ENCODE measurements at places on chromosomes 3 and 15.

GRCh38 chr3:157129803-157130466, 30.0 kb downstream of the CCNL1 start:
- DNase-seq: no peak

GRCh38 chr3:28322464-28322863, 26.1 kb upstream of the ZCWPW2 start:
- no peak for DNase-seq

DNA sequence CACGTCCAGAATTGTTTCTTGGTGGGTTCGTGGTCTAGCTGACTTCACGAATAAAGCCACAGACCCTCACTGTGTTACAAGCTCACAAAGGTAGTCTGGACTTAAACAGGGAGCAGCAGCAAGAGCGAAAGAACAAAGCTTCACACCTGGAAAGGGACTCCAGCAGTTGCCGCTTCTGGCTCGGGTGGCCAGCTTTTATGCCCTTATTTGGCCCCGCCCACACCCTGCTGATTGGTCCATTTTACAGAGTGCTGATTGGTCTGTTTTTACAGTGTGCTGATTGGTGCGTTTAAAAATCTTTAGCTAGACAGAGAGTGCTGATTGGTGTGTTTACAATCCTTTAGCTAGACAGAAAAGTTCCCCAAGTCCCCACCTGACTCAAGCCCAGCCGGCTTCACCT, 194.2 kb upstream of the NDN start:
- no peak for DNase-seq

DNA sequence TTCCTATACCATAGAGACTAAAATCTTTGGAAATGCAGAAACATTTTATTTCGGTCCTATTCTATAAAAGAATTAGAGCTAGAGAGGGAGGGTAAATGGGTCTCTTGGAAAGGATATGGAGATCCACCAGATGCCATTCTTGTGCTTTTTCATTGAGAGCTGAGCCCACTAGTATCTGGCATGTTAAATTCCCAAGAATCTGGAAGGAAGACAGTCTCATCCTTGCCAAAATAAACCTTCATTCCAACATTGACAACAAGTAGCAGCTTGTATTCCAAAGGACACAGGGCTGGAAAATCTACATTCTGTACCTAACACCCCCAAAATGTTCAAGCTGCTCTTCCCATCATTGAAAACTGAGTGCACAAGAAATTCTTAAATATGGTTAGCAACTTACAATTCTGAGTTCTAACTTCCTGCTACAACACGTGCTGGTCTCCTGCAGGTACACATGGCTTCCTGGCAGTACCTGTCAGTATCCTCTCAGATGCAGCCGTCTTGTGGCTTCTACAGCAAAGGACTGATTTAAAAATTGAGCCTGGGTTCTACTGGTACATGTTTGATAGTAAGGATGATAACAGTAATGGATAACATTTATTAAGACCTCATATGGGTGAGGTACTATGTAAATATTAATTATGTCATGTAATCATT, 348.1 kb downstream of the SV2B start:
- DNase-seq: no peak

DNA sequence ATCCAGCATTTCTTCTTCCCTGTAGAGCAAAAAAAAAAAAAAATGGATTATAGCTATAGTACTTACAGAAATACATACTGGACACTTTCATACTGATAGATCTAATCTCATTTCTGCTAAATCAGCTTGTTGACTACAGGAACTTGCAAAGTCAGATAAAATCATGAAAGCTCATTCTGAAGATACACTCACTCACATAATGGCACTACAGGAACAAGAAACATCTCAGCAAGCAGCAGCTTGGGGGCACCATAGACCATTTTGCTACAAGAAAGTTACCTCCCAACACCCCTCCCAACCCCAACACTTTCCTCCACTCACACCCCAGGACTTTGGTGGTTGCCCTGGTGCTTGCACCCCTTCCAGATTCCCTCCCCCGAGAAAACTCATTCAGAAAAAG, 4.6 kb downstream of the MYH15 start:
- DNase-seq: no peak

GRCh38 chr3:125261031-125261430, 48.5 kb upstream of the SLC12A8 start:
- no peak for DNase-seq

- DNase-seq: no peak
Observed at GRCh38 chr15:94700211-94700610, 468.9 kb downstream of the MCTP2 start.

GRCh38 chr3:52370531-52370930, 54.4 kb downstream of the DNAH1 start:
- DNase-seq: no peak

DNA sequence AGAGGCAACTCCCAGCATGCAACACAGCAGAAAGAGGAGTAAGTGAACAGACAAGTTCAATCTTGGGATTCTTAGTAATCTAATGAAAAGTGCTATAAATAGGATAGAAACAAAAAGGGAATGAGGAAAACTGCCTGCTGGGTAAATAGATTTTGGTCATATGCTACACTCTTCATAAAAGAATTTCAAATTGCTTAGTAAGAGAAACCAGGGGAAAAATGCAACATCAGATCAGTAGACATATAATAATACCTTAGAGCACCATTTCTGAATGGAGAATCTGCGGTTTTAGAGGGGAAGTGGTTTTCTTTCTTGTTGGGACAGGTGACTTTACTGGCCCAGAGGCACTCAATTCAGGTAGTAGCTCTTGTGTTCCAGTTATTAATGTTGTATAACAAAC, 13.4 kb upstream of the TBC1D5 start:
- no peak for DNase-seq

GRCh38 chr3:32646761-32647160, 38.2 kb upstream of the CNOT10 start:
- no peak for DNase-seq

DNA sequence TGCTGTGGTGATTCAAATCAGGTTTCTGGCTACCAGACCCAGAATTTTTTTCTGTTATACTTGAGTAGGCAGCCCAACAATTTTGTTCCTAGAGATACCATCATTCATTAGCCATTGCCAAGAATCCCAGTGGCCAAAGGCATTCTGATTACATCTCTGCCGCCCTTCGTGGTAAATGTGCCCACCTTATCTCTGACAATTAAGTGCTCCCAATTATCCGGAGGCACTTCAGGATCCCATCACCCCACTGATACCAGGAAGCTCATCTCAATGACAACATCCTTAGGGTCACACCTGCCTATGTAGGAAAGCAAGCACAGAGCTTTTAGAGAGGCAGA, 43.2 kb upstream of the RPL35A start:
- no peak for DNase-seq

DNA sequence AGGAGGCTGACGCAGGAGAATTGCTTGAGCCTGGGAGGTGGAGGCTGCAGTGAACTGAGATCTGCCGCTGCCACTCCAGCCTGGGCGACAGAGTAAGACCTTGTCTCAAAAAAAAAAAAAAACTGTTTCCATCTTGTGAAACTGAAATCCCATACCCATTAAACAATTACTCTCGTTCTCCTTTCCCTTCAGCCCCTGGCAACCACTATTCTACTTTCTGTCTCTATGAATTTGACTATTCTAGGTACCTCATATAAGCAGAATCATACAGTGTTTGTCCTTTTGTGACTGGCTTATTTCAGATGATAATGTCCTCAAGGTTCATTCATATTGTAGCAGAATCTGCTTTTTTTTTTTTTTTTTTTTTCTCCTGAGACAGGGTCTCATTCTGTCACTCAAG, 51.5 kb upstream of the UBE2E1 start:
- no peak for DNase-seq

- no peak for DNase-seq
Observed at GRCh38 chr15:68900027-68900426, 30.3 kb upstream of the SPESP1 start.

DNA sequence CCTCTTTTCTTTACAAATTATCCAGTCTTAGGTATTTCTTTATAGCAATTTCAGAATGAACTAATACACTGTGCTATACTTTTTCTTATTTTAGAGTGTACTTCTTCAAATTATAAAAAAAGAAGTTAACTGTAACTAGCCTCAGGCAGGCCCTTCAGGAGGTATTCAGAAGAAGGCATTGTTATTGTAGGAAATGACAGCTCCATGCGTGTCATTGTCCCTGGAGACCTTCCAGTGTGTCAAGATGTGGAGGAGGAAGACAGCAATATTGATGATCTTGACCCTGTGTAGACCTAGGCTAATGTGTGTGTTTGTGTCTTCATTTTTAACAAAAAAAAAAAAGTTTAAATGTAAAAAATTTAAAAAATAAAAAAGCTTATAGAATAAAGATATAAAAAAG, 55.5 kb downstream of the IL12A start:
- DNase-seq: no peak

GRCh38 chr15:27043770-27044169, 72.8 kb downstream of the GABRG3 start:
- no peak for DNase-seq

- no peak for DNase-seq
Observed at GRCh38 chr15:64558460-64559179, 98.2 kb downstream of the ZNF609 start.

GRCh38 chr15:33460166-33460805, 149.5 kb downstream of the RYR3 start:
- no peak for DNase-seq

- no peak for DNase-seq
Observed at GRCh38 chr3:139916271-139916670, 18.7 kb upstream of the CLSTN2 start.

- DNase-seq: no peak
Observed at GRCh38 chr3:100040451-100041225, 73.7 kb downstream of the FILIP1L start.

- no peak for DNase-seq
Observed at GRCh38 chr3:144810160-144810559, 838.5 kb downstream of the DIPK2A start.

- no peak for DNase-seq
Observed at GRCh38 chr15:41501931-41502794, 8.5 kb downstream of the ITPKA start.

- DNase-seq: no peak
Observed at GRCh38 chr15:40471808-40472150, 995 bp downstream of the CHST14 start.

DNA sequence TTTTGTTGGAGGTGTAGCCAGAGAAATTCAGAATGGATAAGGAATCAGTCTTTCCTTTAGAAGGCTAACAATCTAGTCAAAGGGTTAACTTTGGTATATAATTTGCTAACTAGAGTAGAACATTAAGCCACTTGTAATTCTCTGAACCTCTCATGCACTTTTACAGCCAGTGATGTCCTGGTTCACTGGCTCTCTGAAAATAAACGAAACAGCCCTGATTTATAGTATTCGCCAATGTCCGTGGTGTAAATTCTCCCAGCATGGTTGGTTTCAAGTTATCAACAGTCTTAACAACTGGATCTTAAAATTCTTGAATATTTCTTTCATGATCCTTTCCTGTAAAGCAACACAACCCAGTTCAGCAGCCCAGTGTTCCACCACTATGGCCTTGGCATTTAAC, 500.4 kb upstream of the CDIN1 start:
- no peak for DNase-seq

DNA sequence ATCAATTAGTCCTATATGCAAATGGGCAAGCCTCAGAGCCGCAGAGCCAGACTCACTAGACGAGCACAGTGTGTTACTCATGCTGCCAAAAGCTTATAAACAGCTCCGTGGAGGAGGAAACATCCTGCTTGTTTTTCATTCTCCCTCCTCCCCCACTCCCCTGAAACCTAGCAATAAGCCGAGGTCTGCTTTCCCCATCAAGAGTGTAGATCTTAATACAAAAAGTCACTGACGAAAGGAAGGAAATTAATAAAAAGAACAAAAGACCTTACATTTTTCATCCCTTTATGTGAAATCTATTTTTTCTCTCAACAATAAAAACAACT, 88.5 kb downstream of the XXYLT1 start:
- DNase-seq: no peak

DNA sequence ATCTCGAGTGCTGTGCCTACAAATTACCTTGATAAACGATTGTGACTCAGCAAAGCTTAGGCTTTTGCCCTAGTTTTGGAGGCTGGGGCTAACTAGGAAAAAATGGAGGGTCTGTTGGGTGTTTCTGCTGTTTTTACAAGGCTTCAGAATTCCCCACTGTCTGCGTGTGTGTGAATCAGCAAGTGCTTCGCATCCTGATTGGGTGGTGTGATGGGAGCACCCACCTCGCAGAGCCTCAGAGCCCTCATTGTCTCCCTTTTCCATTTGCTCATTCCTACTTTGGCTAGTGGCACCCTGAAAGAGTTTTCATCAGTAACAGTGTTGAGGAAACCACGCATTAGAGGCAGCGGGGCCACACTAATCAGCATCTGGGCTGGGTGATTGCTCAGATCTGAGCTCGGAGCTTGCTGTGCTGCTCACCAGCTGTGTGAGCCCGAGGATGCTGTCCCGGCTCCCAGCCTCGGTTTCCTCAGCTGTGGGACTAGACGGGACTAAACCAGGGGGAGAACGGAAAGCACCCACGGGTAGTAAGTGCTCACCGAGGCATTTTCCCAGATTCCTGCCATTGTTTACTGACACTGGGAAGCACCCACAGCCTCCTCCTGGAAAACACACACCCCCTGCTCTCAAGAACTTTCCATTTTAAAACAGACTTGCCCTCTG, 40.6 kb downstream of the GOLGA8S start:
- no peak for DNase-seq

DNA sequence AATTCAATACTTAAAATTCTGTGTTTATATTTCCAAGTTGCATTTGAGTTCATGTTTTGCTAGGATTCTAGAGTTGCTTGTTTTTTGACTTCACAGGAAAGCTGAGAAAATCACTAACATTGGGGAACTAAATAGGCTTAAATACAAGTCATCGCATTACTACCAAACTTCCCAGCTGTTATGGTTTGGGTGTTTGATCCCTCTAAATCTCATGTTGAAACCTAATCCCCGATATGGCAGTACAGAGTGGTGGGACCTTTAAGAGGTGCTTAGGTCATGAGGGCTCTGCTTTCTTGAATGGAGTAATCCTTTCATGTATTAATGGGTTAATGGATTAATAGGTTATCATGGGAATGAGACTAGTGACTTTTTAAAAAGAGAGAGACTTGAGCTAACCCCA, 77.2 kb upstream of the ARPP21 start:
- DNase-seq: no peak

DNA sequence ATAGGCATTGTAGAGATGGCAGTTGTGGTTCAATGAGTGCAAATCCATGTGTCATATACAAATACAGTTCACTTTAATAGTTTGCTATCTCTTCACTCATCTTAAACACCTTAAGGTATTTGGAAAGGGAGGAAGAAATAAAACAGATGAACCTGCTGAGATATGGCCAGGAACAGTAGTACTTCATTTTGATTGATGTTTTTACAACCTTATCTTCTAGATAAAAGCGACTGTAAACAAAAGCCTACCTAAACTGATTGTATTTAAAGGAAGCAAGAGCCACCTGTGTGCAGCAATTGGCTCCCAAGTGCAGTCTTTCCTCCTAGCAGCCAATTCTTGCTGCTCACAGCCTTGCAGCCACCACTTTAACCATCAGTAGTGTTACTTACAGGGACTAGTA, 217.7 kb downstream of the CDIN1 start:
- DNase-seq: no peak

GRCh38 chr3:115160295-115160694, 13.2 kb upstream of the ZBTB20 start:
- no peak for DNase-seq

GRCh38 chr3:22351806-22352205, 600.8 kb upstream of the ZNF385D start:
- no peak for DNase-seq

GRCh38 chr3:64351713-64352638, 126.7 kb upstream of the PRICKLE2 start:
- DNase-seq: no peak
